Ascending aorta (tissue), 2 donors: ENCODE measurements at places on chromosomes 12 and 14.

- no peak for DNase-seq
These were observed 11.0 kb downstream of the OR6S1 start for GRCh38 chr14:20630340-20631022.

GRCh38 chr14:37515771-37516170 lies 79.3 kb downstream of the FOXA1 start:
- no peak for DNase-seq

DNA sequence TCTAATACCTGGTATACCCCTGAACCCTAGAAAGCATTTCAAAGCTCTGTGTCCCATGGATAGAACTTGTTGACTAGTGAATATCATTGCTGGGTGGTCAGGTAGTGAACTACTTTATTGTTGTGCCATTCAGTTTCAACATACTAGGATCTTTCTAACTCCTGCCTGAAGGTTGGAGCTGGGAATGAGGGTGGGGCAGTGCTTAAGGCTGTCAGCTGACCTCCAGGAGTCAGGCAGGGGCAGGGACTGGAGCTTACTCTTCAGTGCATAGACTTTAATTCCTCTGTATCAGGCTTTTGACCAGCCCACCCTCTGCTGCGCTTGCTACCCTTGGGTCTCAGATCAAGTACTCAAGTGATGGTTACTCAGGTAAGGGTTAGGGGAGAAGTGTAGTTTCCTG lies 102.6 kb upstream of the RFX4 start:
- no peak for DNase-seq

DNA sequence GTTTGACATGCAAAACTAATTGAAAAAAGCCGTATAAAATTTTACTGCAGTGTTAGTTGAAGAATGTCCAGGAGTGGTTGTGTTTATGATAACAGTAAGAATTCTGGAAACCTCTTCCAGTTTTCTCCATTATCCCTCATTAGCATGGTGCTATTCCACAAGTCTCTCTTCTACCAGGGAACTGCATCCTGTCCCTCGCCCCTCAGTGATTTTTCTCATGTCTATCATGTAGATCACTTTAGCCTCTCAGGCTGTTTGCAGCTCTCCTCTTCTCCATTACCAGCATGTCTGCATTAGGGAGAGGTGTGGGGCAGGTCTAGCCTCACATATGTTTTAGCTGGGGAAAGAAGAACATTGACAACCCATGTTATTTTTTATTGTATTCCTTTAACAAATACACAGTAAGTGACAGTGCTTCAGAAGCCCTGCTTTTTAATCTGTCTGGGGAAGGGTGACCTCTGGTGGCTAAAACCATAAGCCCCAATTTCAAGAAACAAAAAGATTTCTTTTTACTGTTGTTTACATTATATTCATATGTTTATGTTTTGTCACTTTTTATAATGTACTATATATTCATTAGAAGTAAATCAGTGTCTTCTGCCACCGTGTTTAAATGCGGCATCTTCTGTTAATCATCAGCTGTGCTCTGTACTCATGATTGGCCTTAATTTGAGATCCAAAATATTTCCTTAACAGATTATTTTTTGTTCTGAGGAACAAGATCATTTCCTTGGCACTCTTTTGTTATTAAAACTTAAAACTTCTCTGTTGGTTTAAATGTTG lies 70.7 kb downstream of the RASSF8 start:
- DNase-seq = no peak

DNA sequence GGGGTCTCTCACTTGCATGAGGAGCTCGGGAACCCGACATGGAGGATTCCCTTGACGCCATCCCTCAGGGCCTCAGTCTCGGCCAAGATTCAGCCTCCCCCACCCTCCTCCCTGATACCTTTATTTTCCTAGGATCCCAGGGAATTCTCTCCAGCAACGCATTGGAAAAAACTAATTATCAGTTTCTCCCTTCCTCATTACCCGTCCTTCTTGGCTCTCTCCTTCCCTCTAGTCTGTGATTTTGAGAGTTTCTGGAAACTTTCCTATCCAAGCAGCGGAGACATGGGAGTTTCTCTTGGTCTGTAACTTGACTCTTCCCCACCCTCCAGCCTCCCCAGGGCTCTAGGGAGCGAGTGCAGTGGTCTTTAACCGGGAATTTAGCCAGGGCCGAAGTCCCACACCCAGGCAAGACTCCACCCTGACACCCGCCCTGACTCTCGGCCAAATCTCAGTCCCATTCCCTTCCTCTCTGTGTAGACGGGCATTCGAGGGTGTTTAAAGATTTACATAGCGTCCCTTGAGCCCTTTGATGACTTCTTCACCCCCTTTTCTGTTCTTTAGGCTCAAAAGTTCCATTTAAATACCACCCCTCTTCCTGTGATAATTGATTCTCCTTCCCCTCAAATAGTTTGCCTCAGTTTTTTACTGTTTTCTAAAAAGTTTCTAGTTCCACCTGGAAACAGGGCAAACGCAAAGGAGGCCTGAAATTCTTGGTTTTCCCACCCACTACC lies 6.7 kb downstream of the HOXC5 start:
- no peak for DNase-seq
